ENCODE measurements at places on chromosomes 16 and 17.

GRCh38 chr17:38587203-38587602 is 18.5 kb downstream of the SRCIN1 start:
- no peak for DNase-seq

DNA sequence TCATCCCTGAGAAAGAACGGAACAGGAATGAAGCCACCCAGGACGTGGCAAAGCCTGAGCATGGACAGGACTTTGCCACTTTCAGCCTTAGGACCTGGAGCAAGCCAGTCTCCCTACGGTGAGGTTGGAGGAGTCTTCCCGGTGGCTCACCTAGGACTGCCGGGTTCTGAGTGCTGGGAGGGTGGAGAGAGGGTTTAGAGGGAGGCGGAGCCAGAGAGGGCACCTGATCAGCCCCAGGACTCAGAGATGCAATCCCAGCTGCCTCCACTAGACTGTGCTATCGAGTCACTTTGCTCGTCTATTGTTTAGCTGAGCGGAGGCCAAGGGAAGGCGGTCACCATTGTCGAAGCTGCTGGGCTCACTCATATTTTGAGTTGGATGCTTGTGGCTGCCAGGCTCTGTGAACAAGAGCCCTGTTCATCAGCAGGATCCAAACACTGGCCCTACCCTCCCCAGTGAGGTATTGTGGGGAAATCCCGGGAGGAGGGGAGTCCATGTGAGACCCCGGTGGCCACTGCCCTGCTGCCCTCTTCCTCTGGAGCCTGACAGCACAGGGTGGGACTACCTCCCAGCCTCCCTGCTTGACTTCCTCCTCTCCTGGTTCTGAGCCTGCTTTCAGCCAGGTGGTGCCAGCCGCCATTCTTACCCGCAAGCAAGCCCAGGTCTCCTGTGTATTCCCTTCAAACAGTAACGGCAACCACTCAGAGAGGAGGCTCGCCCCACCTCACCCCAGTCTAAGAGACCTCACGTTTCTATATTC is 7.0 kb downstream of the KRT14 start:
- DNase-seq = peak; percentile 86

- no peak for DNase-seq
Measured at GRCh38 chr17:13302983-13303382, 285.2 kb upstream of the ELAC2 start.

GRCh38 chr17:81723651-81724209 is 11.6 kb downstream of the SLC25A10 start:
- DNase-seq = no peak

DNA sequence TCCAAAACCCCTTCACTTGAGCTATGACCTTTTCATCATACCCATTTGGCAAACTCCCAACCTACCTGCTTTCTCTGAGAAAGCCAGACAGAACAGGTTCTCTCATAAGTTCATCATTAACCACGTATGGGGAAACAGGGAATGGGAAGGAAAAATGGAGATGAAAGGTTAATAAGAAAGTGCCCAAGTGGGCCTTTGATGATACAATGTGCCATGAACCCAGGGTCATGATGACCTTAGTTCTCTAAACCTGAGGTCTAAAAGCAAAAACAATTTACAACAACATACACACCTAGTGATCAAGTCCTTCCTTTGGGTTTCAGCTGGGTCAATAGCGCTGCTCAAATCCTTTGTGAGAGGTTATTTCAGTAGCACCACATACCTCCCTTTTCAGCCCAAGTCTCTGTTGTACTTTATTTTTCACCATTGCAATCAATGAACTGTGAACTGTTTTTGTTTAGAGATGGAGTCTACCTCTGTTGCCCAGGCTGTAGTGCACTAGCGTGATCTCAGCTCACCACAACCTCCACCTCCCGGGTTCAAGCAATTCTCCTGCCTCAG is 14.5 kb upstream of the RANGRF start:
- DNase-seq = no peak

Data from GM03348 (cell line).